Activated naive CD8-positive, alpha-beta T cell treated with anti-CD3 and anti-CD28 coated beads for 36 hours (primary cell): ENCODE measurements at places on chromosomes 4 and X.
A peak's percentile ranks its signal among the peaks of the same experiment; 100 is the strongest.

DNA sequence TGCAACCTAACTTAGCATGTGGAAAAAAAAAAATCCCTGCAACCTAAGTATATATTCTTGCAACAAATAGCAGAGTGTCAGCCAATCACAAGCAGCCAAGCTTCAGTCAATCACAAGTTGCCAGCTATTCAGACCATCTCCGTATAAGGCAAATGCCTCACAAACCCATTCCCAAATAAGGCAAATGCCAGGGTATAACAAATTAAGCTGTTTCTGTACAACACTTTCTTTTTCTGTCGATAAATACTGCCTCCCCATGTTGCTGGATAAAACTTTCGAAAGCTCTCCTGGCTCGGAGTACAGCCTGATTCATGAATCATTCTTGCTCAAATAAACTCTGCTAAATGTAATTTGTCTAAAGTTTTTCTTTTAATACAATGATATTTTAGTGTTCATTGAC is 460.7 kb upstream of the SMIM31 start:
- no peak for DNase-seq

DNA sequence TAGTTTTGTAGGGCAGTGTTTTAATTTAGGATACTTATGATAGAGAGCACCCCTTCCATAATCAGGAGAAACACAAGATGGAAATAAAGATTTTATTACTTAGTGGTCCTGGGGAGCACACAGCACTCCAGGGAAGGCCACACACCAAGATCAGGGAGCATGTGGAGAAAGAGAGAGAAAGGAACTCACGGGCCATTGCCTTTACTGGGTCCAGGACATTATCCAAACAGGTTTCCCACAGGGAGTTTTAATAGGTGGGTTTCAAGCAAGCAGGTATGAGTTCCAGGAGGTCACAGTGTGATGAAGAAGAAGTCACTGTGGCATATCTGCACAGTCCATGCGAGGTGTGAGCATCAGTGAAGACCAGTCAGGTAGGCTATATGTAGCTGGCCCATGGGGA is 46.8 kb downstream of the NFKB1 start:
- DNase-seq: no peak

DNA sequence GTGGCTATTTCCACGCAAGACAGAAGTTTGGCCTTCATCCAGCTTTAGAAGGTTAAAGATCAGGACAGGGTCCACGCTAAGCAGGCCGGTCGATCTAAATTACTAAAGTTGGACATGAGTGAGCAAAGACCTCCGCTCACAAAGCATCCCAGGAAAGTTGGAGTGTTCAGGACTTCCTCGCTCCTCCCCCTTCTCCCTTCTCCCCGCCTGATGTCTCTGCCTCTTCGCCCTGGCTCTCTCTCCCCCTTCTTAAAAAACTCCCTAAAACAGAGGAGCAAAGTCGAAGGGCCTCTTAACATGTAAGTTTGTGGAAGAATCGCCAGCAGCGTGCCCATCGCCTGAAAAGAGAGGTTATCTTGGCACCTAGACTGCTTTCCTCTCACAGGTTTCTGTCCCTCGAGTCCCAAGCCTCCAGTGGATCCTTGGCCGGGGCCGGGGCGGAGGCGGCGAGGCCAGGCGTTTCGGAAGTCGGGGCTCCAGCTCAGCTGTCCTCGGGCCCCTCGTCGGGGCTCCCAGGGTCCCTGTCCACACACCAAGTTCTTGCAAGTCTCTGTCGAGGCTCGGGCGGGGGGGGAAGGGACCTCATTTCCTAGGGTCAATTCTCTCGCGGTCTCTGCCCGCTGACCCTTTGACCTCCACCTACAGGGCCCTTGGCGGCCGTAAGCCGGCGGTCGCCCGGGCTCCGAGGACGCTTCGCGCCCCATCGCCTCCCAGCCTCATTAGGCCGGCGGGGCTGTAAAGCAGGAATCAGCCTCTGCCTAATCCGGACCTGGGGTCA is 7.6 kb downstream of the ZIC3 start:
- DNase-seq: no peak

DNA sequence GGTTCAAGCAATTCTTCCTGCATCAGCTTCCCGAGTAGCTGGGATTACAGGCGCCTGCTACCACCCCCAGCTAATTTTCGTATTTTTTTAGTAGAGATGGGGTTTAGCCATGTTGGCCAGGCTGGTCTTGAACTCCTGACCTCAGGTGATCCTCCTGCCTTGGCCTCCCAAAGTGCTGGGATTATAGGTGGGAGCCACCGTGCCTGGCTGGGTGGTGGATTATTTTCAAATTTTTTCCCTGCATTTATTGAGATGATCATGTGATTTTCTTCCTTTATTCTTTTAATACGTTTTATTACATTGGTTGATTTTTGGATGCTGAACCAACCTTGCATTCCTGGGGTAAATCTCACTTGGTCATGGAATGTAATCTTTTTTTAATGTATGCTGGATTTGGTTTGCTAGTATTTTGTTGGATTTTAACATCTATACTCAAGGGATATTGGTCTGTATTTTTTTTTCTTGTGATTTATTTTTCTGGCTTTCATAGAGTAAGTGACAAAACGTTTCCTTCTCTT is 30.9 kb downstream of the BMP2K start:
- DNase-seq: no peak

- no peak for DNase-seq
Measured at GRCh38 chrX:10352536-10352935, 195.8 kb downstream of the CLCN4 start.

DNA sequence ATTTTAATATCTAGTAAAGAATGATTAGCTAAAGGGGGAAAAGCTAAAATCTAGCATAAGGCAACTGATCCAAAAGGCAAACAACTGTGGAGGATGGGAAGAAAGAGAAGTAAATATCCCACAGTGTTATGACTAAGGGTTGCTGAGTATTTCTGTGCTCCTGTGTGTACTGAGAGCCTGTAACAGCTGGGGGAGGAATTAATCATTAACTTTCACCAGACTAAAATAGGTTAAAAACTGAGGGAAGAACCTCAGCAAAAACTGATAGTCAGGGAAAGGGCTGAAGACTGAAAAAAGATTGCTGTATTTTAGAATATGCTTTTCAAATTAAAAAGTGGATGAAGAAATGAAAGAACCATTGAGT is 365.9 kb downstream of the CXXC4 start:
- DNase-seq: no peak

DNA sequence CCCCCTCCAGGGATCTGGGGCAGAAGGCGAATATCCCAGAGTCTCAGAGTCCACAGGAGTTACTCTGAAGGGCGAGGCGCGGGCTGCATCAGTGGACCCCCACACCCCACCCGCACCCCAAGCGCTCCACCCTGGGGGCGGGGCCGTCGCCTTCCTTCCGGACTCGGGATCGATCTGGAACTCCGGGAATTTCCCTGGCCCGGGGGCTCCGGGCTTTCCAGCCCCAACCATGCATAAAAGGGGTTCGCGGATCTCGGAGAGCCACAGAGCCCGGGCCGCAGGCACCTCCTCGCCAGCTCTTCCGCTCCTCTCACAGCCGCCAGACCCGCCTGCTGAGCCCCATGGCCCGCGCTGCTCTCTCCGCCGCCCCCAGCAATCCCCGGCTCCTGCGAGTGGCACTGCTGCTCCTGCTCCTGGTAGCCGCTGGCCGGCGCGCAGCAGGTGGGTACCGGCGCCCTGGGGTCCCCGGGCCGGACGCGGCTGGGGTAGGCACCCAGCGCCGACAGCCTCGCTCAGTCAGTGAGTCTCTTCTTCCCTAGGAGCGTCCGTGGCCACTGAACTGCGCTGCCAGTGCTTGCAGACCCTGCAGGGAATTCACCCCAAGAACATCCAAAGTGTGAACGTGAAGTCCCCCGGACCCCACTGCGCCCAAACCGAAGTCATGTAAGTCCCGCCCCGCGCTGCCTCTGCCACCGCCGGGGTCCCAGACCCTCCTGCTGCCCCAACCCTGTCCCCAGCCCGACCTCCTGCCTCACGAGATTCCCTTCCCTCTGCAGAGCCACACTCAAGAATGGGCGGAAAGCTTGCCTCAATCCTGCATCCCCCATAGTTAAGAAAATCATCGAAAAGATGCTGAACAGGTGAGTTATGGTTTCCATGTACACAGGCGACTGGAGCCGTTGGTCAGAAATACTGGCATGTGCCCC is at the start of gene CXCL1:
Gene CXCL1 (plus strand): TSS at position 264 of the 926 bp plus-strand sequence. CDS start 78 bp downstream, at position 342.
- no peak for DNase-seq

- DNase-seq: no peak
Measured at GRCh38 chrX:36908801-36909675, 99.1 kb upstream of the FAM47C start.

GRCh38 chrX:47098338-47099094 is 20.3 kb downstream of the RGN start:
- DNase-seq: no peak

GRCh38 chrX:72367516-72367915 is 61.8 kb upstream of the CITED1 start:
- DNase-seq: no peak

DNA sequence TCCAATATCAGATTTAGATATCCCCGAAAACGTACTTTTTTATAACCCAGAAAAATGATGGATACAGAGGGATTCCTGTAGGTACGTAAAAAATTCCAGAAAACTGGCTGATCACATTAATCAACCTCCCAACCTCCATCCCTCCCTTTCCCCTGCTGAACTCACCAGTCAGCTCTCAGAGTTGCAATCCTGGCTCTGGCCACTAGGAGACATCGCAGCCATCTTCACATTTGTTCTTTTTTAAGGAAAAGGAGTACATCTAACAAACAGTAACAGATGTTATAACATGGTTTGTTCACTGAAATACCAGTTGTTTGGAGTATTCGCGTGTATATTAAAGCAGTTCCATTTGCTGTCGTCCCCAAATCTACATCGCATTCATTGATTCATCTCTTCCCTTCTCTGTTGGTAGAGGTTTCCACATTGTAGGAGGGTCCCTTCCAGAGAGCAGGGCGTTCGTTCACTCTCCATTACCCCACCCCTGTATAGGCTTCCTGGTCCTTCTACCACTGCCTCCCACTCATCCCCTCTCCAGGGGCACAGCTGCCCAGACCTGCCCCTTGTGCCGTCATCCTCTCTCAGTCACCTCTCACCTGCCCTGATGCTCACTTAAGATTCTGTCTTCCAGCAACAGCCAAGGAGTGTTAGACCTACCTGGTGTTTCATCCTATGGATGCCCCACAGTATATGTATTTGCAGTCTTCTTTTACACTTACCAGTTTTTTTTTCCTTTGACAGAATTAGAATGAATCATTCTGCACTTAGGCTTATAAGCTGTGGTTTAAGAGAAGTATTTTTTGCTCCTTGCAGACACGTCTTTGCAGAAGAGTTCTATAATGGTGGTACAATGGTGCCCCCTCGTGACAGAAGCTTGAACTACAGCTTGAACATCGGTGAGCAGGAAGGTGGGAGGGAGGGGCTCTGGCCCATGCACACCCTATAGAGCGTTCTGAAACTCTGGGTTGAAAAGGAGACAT is 36.8 kb upstream of the RAB40AL start:
- peak; percentile 49 for DNase-seq

DNA sequence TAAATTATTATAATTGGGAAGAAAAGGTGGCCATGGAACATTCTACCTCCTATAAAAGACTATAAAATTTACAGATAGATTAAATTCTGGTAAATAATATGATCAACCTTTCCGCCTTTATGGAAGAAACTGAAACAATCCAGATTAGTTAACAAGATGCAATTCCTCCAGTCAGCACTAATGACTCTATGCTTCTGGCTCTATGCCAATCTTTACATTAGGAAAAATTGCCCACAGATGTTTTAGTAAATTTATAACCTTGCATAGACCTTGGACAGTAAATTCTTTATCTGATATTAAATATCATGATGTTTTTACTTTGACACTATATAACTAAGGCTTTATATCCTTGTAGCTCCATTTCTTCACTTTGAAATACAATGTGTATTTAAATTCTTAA is 2302.5 kb downstream of the ARAP2 start:
- no peak for DNase-seq

DNA sequence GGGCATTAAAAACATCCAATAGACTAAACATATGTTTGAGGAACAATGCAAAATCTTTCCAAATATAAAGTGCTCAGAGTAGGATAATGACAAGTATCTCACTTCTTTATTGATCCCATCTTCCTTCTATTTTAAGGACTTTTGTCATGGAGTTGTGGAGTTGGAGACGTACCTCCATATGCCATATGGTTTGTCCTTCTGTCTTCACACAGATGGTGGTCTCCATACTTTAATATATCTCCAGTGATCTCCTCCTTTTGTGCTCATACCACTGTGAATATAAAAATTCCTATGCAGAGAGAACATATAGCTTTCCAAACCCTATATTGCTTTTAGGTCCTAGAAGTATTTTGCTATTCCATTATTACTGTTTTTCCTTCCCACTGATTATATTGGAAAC is 64.5 kb downstream of the GABRB1 start:
- no peak for DNase-seq

DNA sequence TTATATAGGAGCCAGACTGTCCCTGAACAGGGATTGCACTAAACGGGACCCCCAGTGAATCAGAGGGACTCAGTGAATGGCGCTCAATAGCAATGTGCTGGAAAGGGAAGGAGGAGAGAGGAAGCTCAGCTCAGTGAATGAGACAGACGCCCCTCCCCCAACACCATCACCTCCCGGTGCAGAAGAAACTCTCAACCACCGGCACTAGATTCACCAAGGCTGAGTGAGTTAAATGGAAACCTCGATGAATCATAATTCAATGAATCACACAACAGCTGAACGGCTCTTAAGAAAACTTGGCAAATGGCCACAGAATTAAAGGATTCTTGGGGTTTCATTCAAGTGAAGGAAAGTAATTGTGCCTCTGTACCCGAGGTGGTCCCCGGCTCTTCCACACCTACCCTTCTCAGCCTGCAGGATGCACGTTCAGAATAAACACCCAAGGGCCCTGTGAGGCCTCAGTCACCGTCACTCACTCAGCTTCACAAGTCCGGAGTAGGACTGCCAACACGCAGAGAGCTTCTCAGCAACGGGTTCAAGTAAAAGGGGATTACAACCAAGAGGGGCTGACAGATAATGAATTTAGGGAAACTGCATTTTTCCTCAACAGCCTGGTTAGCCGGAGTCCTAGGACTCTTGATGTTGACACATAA is 29.3 kb downstream of the CRMP1 start:
- peak; percentile 64 for DNase-seq

GRCh38 chr4:138035781-138036258 is 206.3 kb downstream of the SLC7A11 start:
- no peak for DNase-seq

- no peak for DNase-seq
Measured at GRCh38 chr4:100026066-100026465, 76.0 kb upstream of the H2AZ1 start.

DNA sequence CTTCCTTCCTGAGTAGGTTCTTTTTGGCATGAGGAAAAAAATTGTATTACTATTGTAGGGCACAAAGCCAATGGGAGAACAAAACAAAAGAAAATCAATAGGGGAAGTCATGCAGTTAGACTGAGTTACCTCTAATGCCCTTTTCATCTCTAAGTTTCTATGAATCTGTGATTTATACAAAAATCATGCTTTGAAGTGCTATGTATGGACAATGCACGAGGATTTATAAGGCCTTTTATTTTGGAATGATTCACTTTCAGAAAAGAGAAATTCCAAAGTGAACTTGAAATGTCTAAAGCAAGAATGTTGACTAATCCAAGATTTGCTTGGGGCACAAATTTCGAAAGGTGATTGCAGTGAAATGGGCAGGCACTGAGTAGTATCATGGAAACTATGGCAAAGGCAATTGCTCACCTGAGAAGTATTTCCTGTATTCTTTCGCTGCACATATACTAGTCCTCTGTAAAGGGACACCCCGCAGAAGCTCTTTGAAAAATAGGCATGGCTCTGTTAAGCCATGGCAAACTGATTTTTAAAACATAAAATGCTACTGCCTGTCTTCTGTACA is 52.8 kb downstream of the ADGRG4 start:
- no peak for DNase-seq
